ENCODE measurements at places on chromosomes 2 and 18.

DNA sequence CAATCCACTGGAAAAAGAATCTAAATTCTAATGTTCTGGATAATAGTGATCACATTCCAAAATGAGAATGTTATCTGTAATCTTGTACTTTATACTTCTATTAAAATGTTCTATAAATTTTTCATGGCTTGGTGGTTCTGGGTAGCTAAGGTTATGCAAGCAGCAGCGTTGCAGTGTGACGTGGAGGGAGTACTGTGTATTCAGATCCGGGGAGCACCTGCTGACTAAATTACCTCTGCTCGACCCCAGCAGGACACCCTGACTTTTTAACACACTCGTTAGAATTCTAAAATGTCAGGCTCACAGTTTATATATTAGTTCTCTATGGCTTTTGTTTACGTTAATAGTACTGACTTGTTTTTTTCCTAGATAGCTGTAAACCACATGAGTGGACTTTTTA is 13.0 kb downstream of the ATIC start:
- DNase-seq, result no peak

- no peak for DNase-seq
Observed at GRCh38 chr18:75482880-75483279, 55.4 kb upstream of the SMIM21 start.

- no peak for DNase-seq
Observed at GRCh38 chr2:207315131-207315530, 149.4 kb upstream of the KLF7 start.

- no peak for DNase-seq
Observed at GRCh38 chr18:48599391-48599790, 60.6 kb downstream of the CTIF start.

- DNase-seq, result peak; percentile 64
Observed at GRCh38 chr2:174326161-174327020, 8.4 kb upstream of the SP9 start.

- no peak for DNase-seq
Observed at GRCh38 chr18:77059294-77059916, 73.2 kb downstream of the MBP start.

DNA sequence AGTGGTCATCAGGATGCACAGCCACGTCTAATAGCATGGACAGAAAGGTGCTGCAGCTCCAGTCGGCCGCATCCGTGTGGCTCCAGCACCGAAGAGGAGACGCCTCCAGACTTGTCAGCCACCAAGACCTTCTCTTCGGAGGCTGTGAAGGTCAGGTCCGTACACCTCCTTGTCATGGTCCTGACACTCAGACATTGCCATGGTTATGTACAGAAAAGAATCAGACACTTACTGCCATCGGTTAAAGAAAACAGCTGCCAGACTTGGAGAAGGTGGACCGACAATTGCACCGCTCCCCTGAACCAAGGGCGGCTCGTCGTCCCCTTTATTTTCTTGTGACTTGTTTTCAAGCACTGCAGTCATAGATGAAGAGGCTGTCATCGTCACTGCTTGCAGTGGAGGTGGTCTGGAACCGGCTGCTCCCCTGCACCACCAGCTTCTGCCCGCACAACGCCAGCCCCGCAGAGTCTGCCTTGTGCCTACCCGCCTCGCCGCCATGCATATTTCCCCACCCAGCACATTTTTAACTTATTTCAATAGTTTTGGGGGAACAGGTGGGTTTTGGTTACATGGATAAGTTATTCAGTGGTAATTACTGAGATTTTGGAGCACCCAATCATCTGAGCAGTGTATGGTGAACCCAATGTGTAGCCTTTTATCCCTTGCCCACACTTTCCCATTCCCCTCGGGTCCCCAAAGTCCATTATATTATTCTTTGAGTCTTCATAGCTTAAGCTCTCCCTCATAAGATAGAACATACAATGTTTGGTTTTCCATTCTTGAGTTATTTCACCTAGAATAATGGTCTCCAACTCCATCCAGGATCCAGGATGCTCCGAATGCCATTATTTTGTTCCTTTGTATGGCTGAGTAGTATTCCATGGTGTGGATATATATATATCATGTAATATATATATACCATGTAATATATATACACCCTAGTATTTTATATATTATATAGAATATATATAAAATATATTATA is 18.1 kb downstream of the FBXO48 start:
- no peak for DNase-seq

DNA sequence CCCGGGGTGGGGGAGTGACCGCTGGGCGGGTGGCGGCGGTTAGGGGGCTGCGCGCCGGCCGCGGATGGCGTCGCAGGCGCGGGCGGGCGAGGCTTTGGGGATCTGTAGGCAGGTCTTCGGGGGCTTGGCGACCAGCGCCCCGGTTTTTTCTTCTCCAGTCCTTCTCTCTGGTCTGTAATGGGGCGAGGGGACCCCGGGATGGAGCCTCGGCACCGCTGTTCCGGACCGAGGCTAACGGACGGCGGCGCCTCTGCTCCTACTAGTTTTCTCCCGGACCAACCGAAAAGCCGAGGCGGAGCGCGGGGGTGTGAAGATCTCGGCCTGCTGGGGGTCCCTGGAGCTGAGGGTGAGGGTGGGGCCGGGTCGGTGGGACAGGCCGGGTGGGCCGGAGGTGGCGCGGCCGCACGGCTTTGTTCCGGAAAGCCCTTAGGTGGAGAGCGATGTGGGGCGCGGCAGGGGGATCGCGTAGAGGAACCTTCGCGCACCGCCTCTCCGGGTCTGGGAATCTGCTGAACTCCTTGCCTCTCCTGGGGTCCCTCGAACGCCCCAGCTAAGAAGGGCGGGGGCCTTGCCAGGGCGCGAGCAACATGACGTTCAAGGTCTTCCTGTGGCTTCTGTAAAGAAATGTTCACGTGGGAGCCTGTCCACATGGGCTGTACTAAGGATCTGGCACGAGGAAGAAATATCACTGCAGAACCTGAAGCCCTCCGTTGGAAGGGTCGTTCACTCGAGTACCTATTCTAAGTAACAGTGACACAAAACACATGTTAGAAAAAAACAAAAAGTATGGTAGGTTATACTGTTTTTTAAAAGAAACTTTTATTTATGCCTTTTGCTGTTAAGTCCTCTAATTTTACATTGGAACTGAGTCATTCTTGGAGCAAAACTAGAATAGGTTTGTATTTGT is 861 bp downstream of the SLC39A10 start:
- DNase-seq, result peak; percentile 66

DNA sequence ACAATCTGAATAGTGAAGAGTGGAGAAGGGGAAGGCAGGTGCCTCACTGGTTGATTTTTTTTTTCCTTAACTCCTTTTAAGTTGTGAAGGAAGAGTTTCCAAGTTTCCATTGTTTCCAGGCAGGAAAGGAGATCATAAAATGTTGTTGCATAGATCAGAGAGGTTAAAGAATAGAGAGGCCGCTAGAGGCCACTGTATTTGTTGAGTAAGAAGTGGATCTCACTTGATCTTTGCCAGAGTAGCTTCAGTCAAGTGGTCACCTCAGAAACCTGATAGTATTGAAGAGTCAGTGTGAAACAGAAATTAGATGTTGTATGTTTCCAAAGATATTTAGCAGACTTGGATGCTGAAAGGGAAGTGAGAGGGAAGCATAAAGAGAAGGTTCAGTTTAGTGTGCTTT is 17.6 kb downstream of the CTNNA2 start:
- DNase-seq, result no peak

- DNase-seq, result no peak
Observed at GRCh38 chr2:161386228-161386824, 29.8 kb upstream of the TBR1 start.

DNA sequence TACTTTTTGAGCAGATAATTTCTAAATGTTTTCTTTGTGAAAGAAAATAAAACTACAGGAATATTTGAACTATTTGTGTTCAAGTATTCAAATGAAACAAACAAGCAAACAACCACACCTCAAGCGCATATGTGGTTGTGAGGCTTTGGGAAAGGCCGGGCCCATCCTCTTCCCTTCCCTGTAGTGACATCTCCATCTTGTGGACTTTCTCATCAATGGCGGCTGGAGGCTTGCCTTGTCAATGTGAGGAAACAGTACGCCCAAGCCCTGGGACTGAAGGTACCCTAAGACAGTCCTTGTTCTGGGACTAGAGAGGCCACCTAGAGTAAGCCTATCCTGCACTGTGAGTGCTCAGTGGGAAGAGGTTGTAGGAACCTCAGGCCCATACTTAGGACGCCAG is 166.8 kb downstream of the TPGS2 start:
- no peak for DNase-seq

- no peak for DNase-seq
Observed at GRCh38 chr18:8948471-8949149, 153.9 kb upstream of the NDUFV2 start.

- DNase-seq, result no peak
Observed at GRCh38 chr2:27126252-27126710, 2.7 kb downstream of the ABHD1 start.

GRCh38 chr2:126770466-126770865 is 114.5 kb downstream of the GYPC start:
- no peak for DNase-seq

DNA sequence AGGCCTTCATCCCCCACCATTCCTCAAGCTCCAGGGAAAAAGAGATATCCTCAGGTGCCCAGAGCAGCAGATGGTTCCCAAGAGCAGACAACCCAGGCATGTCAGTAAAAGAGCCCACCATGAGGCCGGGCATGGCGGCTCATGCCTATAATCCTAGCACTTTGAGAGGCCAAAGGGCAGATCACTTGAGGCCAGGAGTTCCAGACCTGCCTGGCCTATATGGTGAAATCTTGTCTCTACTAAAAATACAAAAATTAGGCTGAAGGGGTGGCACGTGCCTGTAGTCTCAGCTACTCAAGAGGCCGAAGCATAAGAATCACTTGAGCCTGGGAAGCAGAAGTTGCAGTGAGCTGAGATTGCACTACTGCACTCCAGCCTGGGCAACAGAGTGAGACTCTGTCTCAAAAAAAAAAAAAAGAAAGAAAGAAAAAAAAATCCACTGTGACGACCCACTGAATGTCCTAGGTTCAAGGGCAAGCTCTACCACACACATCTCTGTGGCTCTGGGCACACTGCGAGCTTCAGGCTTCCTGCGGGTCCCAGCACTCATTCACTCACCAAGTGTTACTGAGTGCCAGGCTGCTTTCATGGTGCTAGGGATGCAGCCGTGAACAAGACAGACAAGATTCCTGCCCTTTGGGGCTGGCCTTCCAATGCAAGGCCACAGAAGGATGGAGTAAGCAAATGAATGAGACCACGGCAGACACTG is 6.5 kb upstream of the DUSP2 start:
- DNase-seq, result no peak

GRCh38 chr2:38120829-38121228 is 44.9 kb upstream of the CYP1B1 start:
- no peak for DNase-seq

GRCh38 chr2:64980183-64980582 is 9.0 kb upstream of the SLC1A4 start:
- no peak for DNase-seq

- no peak for DNase-seq
Observed at GRCh38 chr2:20212459-20212870, 12.5 kb downstream of the SDC1 start.

DNA sequence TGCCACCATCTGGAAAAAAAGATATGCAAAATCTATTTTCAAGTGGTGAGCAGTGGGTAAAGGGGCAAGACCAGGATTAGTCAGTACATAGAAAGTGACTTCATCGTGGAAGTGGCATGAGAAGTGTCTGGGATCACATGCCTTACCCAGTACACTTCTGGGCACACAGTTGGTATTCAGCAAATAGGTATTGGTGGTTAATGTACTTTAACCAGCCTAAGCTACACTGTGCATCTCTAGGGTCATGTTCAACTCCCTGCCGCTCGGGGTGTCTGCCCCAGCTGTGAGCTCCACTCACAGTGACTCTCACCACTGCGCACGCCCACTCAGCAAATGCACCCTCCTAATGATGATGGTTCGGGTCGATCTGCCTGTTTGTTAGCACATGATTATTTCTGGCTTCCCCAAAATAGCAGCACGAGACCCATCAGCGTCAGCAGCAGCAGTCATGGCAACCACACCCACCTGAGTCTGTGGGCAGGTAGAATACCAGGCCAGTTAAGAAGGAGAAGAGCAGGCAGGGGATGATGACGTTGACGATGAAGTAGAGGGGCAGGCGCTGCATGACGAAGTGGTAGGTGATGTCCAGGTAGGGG is 11.1 kb downstream of the CHRNA1 start:
- DNase-seq, result no peak

DNA sequence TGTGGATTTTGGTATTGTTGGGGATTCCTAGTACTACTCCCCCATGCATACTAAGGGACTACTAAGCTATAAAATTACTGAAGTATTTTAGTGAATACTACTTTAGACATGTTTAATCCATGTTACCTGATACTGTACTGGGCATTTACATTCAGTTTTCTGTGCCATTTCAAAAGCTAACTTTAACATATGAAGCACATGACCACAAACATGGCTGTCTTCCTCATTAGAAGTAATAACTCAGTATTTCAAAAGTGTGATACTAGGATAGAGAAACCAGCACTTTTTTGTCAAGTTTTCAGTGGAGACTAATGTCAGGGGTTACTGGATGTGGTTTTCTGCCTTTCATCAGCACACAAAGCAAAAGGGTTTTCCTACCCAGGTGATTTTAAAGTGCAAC is 27.9 kb downstream of the WDR33 start:
- no peak for DNase-seq

DNA sequence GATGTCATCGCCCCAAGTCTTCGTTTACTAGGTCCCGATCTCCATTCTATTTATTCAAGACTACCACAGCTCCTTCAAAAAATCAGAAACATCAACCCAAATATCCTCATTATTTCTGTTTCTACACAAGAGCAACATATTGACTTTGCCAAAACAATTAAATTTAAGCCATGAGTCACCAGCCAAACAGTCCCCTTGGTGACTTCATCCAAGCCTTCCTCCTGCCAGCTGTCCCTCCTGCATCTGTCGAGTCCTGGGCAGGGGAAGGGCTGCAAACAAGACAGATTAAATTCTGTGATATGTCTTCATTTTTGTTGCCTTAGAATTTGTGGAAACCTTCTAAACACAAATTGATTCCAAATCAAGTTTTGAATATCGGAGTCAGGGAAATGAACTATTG is 110.3 kb downstream of the SP3 start:
- no peak for DNase-seq

DNA sequence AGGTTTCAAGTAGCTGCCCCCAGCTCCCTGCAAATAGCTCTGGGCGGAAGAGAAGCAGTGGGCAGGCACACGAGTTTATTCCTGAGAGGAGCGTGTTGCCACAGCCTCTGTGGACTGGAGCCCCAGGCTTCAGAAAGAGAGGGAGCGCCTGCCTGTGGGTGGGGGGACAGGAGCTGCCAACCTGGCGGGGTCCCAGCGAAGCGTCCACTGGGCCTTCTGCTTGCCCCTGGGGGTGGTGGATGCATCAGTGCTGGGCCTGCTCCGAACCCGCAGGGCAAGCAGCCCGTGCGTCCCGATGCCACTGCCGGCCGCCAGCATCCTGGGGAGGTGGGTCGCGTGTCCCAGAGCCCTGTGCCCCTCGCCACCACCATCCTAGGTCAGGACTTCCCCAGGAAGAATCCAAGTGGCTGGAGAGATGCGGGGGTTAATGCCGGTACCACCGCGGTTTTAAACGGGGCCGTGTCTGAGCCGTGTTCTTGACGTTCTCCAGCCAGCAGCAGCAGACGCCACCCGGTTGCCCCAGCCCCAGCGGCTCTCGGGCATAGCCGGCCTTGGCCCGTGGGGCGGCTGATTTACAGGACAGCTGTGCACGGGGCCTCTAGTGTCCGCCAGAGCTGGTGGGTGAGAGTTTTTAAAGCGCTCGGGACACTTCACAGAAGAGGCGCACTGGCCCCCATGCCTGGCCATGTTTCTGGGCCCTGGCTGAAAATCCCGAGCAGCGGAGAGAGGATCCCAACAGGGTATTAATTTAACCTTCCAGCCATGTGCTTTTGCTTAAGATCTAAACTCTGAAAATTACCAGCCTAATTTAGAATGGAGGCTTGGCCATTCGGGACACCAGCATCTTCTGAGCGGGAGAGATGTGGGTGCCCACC is 84.7 kb downstream of the NFATC1 start:
- no peak for DNase-seq

Measured in ecto neural progenitor cell (in vitro differentiated cells).